ENCODE measurements at places on chromosomes 7 and 10. TPM values are rescaled to one million over a fixed set of nuclear protein-coding genes. Genes with fewer than 3 reads are reported as not detected.

NKX2-3 gene
- total RNA-seq: not detected

HHEX gene
- 0.28 TPM for total RNA-seq

CTNNA3 gene
- under 0.01 TPM for total RNA-seq

ITGB8 gene
- total RNA-seq: 7.9 TPM

MYO3A gene
- not detected for total RNA-seq

GPER1 gene
- total RNA-seq: 0.21 TPM

All from nasal cavity respiratory epithelium epithelial cell of viscerocranial mucosa (primary cell).